ENCODE measurements at places on chromosomes 16 and 17.

GRCh38 chr16:88878967-88879787, 12.7 kb upstream of the PABPN1L start:
- no peak for DNase-seq

DNA sequence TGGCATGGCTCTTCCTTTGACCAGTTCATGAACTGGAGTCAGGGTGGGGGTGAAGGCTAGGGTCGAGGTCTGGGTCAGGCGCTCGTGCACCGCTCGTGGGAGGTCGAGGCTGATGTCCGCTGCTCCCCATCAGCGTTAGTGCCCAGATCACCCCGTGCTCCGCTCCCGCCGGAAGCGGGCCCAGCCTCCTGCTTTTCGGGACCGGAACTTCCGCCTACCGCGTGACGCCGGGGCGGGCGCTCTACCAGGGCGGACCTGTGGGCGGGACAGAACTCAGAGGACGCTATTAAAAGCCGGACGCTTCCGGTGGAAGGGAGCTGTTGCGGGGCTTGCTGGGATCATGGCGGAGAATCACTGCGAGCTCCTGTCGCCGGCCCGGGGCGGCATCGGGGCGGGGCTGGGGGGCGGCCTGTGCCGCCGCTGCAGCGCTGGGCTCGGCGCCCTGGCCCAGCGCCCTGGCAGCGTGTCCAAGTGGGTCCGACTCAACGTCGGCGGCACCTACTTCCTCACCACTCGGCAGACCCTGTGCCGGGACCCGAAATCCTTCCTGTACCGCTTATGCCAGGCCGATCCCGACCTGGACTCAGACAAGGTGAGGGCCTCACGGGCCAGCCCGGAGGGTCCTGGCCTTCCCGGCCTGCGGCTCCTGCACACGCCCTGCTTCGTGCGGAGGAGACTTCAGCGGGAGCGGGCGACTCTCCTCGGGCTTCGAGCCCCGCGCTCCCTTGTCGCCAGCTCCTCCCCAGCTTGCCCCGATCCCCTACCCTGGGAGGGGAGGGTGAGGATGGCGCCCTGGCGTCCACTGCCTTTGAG, at the start of gene KCTD5:
Gene KCTD5 (plus strand): TSS at position 315 of the 813 bp plus-strand sequence. CDS start 26 bp downstream, at position 341.
- peak; percentile 99 for DNase-seq

- DNase-seq, result peak; percentile 79
Measured at GRCh38 chr17:64491034-64491860, 5.6 kb downstream of the POLG2 start.

GRCh38 chr16:71259086-71259485, 28.6 kb upstream of the HYDIN start:
- DNase-seq, result no peak

- no peak for DNase-seq
Measured at GRCh38 chr17:75084039-75084660, 3.6 kb upstream of the SLC16A5 start.

GRCh38 chr17:67855504-67856324, 30.4 kb downstream of the BPTF start:
- no peak for DNase-seq

- no peak for DNase-seq
Measured at GRCh38 chr16:24728011-24728410, 1.4 kb upstream of the TNRC6A start.

GRCh38 chr16:84677017-84677803, 22.6 kb upstream of the USP10 start:
- DNase-seq, result peak; percentile 48

DNA sequence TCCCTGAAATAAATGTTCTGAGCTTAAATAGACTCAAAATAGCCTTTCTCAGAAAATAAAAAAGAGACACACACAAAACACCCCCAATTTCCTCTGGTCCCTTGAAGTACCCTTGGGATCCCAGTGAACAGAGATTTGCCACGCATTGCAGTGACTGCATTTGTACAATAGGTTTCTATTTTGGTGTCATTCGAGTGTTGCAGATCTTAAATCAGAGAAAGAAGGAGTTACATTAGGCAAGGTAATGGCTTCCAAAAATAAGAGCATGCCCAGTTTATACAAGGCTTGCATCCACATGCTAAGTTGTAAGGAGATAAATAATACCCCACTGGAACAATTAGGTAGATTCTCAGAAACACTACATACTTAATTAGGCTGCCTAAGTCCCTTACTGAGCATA, 2.2 kb downstream of the TOX3 start:
- no peak for DNase-seq

DNA sequence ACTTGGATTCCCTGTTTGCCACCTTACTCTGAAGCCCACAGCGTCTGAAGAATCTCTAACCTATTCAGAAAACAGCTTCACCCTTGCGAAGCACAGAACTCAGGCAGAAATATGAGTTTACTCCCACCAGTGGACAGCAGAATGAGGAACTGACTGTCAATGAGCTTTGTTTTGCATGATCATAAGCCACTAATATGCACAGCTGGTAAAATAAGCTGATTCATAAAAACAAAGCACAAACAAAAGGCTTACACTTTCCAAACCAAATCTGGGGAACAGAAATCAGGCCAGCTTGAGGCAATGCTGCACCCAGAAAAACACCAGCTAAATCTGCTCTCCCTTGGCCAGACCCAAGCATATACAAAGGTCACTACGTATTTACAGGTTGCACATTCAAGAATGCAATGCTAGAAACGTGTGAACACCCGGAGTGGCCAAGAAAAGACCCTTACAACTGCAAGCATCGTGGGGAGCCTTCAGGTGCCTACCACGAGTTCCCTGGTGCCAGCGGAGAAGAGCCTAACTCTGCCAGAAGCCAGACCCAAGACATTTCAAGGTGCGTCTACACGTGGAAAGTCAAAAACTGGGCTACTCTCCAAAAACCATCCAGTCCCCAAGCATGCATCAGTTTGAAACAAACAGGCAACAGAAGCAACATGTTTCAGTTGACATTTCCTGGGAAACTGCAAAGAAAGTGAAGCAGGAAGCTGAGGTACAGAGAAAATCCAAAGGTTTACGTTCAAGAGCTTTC, 207.1 kb downstream of the ZFHX3 start:
- DNase-seq, result no peak

GRCh38 chr17:46944931-46945330, 22.0 kb downstream of the GOSR2 start:
- DNase-seq, result no peak

DNA sequence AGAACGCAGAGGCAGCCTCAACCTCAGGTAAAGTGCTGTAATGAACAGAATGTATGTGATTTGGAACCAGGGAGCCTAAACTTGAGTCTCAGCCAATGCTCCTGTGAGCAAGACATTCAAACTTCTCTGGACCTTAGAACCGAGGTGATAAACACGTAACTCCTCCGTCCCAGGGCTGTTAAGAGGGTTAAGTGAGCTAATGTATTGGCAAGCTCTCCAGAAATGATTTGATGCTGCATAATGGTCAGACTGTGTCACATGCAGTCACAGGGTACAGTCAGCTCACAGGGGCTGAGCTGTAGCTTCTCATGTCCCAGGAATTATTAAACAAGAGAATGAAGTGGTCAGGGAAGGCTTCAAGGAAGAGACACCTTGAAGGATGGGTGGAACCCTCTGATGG, 10.0 kb upstream of the SLC4A1 start:
- no peak for DNase-seq

- DNase-seq, result no peak
Measured at GRCh38 chr16:35748621-35749252, 2289.3 kb downstream of the TP53TG3F start.

GRCh38 chr17:62637809-62638208, 10.3 kb downstream of the MRC2 start:
- DNase-seq, result peak; percentile 22

DNA sequence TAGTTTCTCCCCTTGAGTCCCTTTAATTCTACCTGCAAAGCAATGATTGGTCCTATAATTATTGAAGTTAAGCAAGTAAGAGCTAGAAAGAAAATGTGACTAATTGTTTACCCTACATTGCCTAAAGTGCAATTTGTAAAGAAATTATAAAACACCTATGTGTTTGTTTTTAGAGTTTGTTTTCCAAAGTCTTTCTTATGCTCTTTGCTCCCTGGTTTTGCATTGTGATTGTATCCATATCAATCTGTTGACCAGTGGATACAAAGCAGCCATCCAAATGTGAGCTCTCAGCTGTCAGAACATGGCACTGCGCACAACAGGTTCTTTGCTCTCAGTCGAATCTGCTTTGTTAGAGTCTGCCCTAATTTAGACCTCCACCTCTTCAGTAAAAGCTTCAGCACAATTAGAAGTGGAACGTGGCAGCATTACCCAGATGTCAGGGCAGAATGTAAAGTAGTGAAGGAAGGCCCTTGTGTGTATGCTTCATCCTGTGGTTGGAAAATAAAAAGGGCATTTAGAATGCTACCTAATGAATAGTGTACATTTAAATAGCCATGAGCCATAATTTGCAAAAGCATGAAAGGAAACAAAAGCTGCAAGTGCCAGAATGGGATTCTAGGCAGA, 70.5 kb downstream of the AATF start:
- DNase-seq, result no peak

GRCh38 chr17:18951941-18952842, at the start of gene SLC5A10:
Gene SLC5A10 (plus strand): TSS chr17:18952165. CDS start chr17:18952206, 41 bp downstream.
- no peak for DNase-seq

- DNase-seq, result no peak
Measured at GRCh38 chr17:74892974-74893911, at the start of gene FADS6. Gene FADS6 (minus strand): TSS chr17:74893633. CDS start chr17:74893595, 38 bp downstream.

- peak; percentile 24 for DNase-seq
Measured at GRCh38 chr17:688100-688989, 26.3 kb downstream of the VPS53 start.

GRCh38 chr17:39222866-39223834, 2.6 kb downstream of the STAC2 start:
- no peak for DNase-seq

DNA sequence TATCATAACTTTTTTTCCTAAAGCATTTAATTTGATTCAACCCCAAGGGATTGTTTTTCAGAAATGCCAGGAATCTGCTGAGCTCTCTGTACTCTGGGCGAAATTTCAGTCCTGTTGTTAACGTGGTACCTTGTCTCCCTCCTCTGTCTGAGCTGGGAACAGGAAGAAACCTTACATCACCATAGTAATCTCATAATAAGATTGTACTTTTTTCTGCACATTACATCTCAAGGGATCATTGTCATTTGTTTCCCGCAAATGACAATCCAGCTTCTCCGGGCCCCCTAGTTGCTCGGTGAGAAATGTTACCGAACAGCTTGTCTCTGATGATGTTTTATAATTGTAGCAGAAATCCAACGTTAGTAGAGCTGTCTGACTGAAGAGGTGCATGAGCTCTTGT, 152.7 kb upstream of the ERCC4 start:
- DNase-seq, result no peak

DNA sequence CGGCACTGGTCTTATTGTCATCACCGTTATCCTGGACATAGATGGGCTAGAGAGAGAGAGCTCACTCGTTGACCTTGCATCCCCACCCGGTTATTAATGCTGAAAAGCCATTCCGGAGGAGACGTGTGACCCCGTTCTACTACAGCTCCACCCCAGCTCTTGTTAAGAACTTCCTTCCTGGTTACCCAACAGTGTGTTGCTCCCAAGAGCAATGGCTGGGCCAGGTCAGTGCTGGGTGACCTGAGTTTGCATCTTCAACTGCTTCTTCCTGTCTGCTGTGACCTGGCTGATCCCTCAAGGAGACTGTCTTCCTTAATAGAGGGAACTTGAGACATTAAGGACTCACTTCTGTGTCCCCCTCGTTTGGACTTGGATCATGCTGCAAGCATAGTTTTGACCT, 96.1 kb upstream of the SDK2 start:
- no peak for DNase-seq

DNA sequence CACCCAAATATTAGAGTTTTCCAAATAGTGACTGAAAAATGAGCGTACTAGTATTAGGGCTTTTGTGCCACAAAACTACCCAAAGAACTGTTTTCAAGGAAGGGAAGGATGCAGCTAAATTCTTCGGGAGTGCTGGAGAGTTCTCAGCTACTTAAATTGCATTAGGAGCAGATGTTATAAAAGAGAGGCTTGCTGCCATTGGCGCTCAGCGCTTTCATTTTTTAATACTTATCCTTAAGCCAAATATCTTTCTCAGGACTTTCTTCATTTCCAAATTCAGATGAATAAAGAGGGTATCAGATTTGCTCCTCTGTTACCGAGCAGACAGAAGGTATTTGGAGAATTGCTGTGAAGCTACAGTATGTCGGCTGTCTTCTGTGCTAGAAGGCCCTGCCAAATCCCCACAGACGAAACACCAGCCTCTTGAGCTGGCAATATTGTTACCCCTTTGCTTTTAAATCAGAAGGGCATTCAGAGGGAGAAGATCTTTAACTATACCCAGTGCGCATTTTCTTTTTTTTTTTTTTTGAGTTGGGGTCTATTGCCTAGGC, 47.2 kb upstream of the CLEC18A start:
- no peak for DNase-seq

GRCh38 chr16:89361751-89362539, 128.4 kb downstream of the ANKRD11 start:
- no peak for DNase-seq

DNA sequence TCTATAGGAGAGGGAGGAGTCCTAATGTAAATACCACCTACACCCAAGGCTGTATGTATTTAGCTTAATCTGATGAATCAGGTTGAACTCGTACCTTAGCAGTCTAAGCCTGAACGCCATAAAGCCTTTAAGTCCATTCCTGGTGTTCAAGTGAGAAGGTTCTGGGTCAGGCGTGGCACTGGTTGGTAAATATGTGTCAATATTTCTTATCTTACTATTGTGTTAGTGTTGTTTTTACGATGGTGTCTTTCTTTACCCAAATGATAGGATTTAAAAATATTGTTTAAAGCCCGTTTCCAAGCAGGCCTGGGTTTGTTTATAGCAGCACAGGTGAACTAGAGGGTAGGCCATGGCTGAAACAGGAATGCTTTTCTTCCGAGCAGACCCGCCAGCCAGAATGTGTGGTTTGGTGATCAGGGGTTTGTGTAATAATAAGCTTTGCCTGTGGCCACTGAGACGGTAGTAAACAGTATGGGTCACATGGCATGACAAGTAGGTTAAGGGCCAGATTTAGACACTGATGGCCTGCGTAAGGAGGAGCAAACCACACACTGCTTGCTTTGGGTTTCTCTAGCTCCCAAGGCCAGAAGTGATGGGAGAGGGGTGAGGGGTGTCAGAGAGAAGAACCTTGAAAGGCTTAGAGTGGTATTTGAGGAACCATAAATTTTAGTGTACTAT, 3.3 kb downstream of the TMEM94 start:
- DNase-seq, result no peak

GRCh38 chr16:31367853-31368252, 12.9 kb downstream of the ITGAX start:
- DNase-seq, result no peak

DNA sequence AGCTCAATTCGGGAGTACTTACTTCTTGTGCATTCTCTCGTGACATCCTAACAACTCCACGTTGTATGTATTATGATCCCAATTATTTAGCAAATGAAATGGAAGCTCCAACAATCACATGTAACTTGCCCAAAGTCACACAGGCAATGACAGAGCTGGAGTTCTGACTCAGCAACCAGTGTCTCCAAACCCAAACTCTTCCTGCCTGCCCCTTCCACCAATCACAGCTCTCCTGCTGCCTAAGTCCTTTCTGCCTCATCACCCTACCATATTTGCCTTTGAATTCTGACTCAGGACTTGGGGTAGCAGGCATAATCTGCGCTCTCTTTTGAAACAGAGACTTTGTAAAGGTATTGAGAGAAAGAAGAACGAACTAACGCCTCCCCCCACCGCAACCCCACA, 245.2 kb upstream of the MAF start:
- no peak for DNase-seq

- DNase-seq, result no peak
Measured at GRCh38 chr17:27338536-27338985, 44.6 kb downstream of the WSB1 start.

GRCh38 chr16:76527244-76527643, 250.0 kb downstream of the CNTNAP4 start:
- no peak for DNase-seq
